ENCODE measurements at places on chromosomes 13 and 19. TPM values are rescaled to one million over a fixed set of nuclear protein-coding genes. Genes with fewer than 3 reads are reported as not detected.

ZNF208 gene
- polyA plus RNA-seq, result not detected

ZNF578 gene
- polyA plus RNA-seq, result 0.27 TPM

ZNF222 gene
- polyA plus RNA-seq, result 1.9 TPM

DNA sequence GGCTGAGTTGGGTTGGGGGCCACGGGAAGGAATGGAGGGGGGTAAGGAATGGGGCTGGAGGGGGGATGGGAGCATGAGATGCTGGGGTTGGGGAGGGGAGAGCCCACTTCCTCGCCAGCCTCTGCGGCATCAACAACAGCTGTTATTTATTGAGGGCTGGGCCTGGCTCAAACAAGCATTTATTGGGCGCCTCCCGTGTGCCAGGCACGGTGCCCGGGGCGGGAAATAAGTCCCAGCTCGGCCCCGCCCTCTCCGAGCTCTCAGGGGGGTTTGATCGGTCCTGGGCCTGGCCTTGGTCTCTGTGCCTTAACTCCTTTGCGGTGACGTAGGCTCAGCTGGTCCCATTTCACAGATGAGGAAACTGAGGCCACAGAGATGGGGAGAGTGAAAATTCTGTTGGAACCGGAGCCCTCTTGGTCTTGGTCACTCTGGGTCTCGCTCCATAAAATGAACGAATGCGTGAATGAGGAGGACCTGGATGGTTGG, 919 bp upstream of the ADAMTS10 start:
- no peaks in the 10 kb centered on the region for H3K4me1 ChIP-seq
- DNase-seq, result no peak
- H3K36me3 ChIP-seq, result no peaks in the 10 kb centered on the region
- no peak overlapping the region for H3K27ac ChIP-seq

DNA sequence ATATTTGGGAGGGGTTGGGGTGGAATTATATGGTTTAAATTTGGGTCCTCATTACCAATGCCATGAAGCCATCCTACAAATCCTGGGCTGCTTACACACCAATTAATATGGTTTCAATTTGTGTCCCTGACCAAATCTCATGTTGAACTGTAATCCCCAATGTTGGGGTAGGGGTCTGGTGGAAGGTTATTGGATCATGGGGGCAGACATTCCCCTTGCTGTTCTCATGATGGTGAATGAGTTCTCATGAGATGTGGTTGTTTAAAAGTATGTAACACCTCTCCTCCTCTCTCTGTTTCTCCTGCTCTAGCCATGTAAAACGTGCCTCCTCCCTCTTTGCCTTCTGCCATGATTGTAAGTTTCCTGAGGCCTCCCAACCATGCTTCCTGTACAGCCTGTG, 46.6 kb upstream of the FAM124A start:
- H3K36me3 ChIP-seq, result no peaks in the 10 kb centered on the region
- DNase-seq, result no peak
- no peaks in the 10 kb centered on the region for H3K27me3 ChIP-seq
- no peak overlapping the region for H3K27ac ChIP-seq

DNA sequence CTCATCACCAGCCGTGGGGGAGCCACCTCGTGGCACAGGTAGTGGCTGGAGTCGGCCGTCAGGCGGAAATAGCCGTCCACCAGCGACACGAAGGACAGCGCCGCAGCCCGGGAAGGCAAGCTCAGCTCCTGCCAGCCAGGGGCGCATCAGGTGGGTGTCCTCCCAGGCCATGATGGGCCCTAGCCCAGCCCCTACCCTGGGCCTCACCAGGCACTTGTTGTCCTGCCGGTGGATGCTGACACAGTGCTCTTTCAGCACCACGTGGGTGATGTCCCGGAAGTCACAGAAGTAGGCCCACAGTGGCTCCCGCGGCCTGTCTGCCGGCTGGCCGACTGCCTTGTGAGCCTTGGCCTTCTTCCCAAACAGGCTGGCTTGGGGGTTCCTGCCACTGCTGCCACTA, 15.7 kb downstream of the TYK2 start:
- no peak overlapping the region for H3K27ac ChIP-seq
- no peaks in the 10 kb centered on the region for H3K4me1 ChIP-seq
- DNase-seq, result no peak
- no peak overlapping the region for H3K4me3 ChIP-seq
- H3K27me3 ChIP-seq, result no peaks in the 10 kb centered on the region

DNA sequence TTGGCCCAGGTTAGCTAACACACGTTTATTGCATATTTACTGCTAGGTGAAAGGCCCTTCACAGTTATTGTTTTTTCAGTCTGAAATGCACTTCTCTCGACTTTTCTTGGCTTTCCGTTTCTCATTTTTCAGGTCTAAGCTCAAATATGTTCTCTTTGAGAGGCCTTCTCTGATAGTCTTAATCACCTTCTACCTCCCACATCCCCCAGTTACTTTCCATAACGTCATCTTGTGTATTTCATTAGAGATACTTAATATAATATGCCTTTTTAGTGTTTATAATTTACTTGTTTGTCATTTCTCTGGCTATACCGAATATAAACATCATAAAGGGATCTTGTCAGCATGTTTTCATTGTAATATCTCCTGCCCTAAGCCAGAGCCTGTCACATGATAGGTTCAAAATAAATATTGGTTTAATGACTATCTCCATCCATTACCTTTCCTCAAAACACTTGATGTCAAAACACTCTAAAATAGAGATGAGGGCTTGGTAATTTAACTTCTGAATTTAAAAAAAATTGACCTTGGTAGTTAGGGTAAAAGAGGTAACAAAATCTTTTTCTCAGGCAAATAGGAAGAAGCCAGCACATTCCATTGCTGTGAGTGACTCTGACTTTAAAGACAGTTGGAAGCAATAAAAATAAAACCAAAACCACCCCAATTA, 168.6 kb upstream of the RFC3 start:
- no peak for DNase-seq
- peaks cover 6% of the 10 kb centered on the region for H3K4me1 ChIP-seq
- H3K27me3 ChIP-seq, result no peaks in the 10 kb centered on the region

GRCh38 chr13:66560189-66560588, 669.9 kb downstream of the PCDH9 start:
- no peaks in the 10 kb centered on the region for H3K4me1 ChIP-seq
- DNase-seq, result no peak
- H3K4me3 ChIP-seq, result no peak overlapping the region
- H3K27me3 ChIP-seq, result no peaks in the 10 kb centered on the region
- H3K36me3 ChIP-seq, result no peaks in the 10 kb centered on the region
- no peak overlapping the region for H3K27ac ChIP-seq

DNA sequence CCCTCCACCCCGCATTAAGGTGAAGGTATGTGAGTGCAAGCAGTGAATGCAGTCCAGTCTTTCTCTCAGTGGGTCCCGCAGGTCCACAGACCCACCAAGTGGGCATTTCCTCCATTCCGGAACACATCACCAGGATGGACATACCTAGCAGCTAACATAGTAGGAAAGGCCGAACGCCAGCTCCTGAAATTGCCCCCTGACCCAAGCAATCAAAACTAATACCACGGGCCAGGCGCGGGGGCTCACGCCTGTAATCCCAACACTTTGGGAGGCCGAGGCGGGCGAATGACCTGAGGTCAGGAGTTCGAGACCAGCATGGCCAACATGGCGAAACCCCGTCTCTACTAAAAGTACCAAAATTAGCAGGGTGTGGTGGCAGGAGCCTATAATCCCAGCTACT, 71.7 kb upstream of the VSTM2B start:
- no peak for DNase-seq
- no peak overlapping the region for H3K27ac ChIP-seq
- no peak overlapping the region for H3K4me3 ChIP-seq

DNA sequence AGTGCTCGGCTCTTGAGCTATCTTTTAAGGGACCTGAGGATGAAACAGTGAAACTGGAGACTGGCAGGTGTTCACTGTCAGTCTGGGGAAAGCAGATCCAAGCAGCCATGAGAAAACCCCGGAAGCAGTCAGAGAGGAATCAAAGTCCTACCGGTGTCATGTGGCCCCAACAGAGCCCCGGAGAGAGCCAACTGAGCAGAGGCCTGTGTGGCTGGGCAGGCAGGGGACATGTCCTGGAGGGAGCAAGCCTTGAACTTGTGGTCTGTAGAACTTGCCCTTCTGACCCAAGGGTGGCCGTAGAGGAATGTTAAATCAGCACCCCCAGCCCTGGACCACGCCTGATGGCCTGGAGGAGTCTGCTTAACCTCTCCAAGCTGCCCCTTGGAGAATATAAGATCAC, 113.7 kb upstream of the ZNF507 start:
- no peak for DNase-seq
- no peak overlapping the region for H3K4me3 ChIP-seq
- no peaks in the 10 kb centered on the region for H3K36me3 ChIP-seq

SHANK1 gene
- polyA plus RNA-seq, result 0.46 TPM

GRCh38 chr19:40542202-40542859, 34.3 kb upstream of the SHKBP1 start:
- H3K27me3 ChIP-seq, result peaks cover 3% of the 10 kb centered on the region
- H3K27ac ChIP-seq, result no peak overlapping the region

DDX49 gene
- 32.5 TPM for polyA plus RNA-seq

DNA sequence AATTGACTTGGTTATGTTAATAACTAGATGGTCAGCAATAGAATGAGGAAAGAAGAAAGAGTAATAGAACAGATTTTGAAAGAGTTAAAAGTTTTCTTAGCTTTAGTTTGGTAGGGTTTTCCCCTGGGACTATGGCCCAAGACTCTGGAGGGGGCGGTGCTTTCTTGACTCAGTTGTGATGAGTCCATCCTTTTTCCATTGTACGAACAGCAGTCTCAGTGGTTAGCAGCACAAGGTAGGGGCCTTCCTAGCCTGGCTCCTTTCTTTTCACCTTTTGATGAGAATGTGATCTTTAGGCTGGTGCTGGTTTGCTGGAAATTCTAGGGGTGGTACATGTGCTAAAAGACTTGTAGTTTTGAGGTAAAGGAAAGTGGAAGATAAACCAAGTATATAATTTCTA, 38.8 kb downstream of the ZNF506 start:
- no peaks in the 10 kb centered on the region for H3K27me3 ChIP-seq
- no peaks in the 10 kb centered on the region for H3K4me1 ChIP-seq
- no peak overlapping the region for H3K27ac ChIP-seq
- no peak overlapping the region for H3K4me3 ChIP-seq
- peaks cover 17% of the 10 kb centered on the region for H3K36me3 ChIP-seq
- DNase-seq, result no peak

ZNF580 gene
- 28.5 TPM for polyA plus RNA-seq

DNA sequence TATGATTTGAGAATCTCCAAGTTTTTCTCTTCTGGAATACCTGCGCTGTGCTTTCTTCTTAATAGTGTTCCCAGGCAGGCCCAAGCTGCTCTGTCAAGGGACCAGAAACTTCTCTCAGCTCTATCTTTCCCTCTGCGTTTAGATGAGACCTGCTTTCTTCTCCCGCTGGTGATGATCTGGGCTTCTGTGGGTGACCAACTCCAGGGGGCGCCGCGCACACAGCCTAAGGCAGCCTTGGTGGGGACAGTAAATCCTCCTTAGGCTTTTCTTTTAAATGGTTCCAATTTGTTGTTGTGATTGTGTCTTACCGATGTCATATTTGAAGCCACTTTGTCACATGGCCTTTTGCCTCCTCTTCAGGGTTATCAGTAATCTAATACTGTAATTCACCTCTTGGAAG, 439.4 kb upstream of the KLF12 start:
- H3K27ac ChIP-seq, result no peak overlapping the region
- no peak overlapping the region for H3K4me3 ChIP-seq
- no peak for DNase-seq
- no peaks in the 10 kb centered on the region for H3K4me1 ChIP-seq
- H3K27me3 ChIP-seq, result no peaks in the 10 kb centered on the region

- peak; percentile 62 for DNase-seq
- H3K27me3 ChIP-seq, result no peaks in the 10 kb centered on the region
- peak overlapping the region; percentile 93 for H3K4me3 ChIP-seq
- peak overlapping the region; percentile 99 for H3K27ac ChIP-seq
Measured at GRCh38 chr19:2271234-2272103, 10.5 kb downstream of the PEAK3 start.

- H3K27me3 ChIP-seq, result no peaks in the 10 kb centered on the region
- H3K36me3 ChIP-seq, result no peaks in the 10 kb centered on the region
- no peaks in the 10 kb centered on the region for H3K4me1 ChIP-seq
Measured at GRCh38 chr19:14073925-14074838, 1.6 kb downstream of the MISP3 start.

GRCh38 chr13:113584870-113585671, 518 bp downstream of the TFDP1 start:
- H3K4me3 ChIP-seq, result peak overlapping the region; percentile 83
- no peak overlapping the region for H3K27ac ChIP-seq
- no peaks in the 10 kb centered on the region for H3K4me1 ChIP-seq
- no peaks in the 10 kb centered on the region for H3K27me3 ChIP-seq
- peak; percentile 52 for DNase-seq

- H3K27ac ChIP-seq, result no peak overlapping the region
- no peak for DNase-seq
- H3K4me1 ChIP-seq, result no peaks in the 10 kb centered on the region
Measured at GRCh38 chr13:100789968-100790367, 115.4 kb upstream of the TMTC4 start.

CYP2F1 gene
- polyA plus RNA-seq, result not detected

DNA sequence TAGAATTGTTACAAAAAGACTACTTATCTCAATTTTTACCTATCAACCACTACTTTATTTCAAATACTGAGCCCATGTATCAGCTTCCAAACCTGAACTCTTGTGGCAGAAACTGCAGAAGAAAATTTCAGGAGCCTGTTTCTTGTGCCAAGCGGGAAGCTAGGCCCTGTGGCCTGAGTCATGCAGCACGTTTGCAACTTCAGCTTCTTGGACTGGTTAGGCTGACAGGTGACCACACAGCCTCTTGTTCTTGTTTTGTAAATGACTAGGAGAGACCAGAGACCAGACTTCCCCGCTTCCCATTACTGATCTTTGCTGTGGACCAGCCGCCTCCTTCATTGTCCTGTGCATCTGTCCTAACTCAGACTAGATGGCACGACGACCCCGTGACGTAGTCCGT, 3.4 kb upstream of the LAMP1 start:
- no peak overlapping the region for H3K4me3 ChIP-seq
- H3K27me3 ChIP-seq, result no peaks in the 10 kb centered on the region
- no peak for DNase-seq
- H3K27ac ChIP-seq, result no peak overlapping the region

DNA sequence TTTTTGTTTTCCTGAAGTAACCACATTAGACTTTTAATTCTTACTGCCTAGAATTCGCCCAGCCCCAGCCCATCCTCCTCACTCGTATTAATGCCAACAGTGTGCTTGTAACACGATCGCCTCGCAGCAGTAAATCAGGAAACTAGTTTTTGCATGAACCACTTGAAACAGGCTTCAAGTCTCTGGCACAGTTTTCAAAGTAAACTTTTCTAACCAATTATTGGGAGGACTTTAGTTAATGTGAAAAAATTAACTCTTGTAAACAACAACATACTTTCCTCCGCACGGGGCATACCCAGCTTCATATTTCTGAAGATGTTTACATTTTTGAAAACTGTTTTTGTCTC, 39.2 kb downstream of the TNFRSF19 start:
- DNase-seq, result no peak
- H3K4me1 ChIP-seq, result no peaks in the 10 kb centered on the region
- H3K4me3 ChIP-seq, result no peak overlapping the region
- no peak overlapping the region for H3K27ac ChIP-seq

GRCh38 chr19:9793071-9793591, 24.6 kb upstream of the ZNF846 start:
- peaks cover 29% of the 10 kb centered on the region for H3K4me1 ChIP-seq
- peak overlapping the region; percentile 96 for H3K27ac ChIP-seq
- peak; percentile 38 for DNase-seq
- peak overlapping the region; percentile 76 for H3K4me3 ChIP-seq

Data from small intestine (tissue), 16 donors.